Stimulated activated CD8-positive, alpha-beta memory T cell treated with anti-CD3 and anti-CD28 coated beads, Interleukin-2, amount 100 ng/mL, for 48 hours (primary cell): ENCODE measurements at places on chromosomes 5 and 9.

DNA sequence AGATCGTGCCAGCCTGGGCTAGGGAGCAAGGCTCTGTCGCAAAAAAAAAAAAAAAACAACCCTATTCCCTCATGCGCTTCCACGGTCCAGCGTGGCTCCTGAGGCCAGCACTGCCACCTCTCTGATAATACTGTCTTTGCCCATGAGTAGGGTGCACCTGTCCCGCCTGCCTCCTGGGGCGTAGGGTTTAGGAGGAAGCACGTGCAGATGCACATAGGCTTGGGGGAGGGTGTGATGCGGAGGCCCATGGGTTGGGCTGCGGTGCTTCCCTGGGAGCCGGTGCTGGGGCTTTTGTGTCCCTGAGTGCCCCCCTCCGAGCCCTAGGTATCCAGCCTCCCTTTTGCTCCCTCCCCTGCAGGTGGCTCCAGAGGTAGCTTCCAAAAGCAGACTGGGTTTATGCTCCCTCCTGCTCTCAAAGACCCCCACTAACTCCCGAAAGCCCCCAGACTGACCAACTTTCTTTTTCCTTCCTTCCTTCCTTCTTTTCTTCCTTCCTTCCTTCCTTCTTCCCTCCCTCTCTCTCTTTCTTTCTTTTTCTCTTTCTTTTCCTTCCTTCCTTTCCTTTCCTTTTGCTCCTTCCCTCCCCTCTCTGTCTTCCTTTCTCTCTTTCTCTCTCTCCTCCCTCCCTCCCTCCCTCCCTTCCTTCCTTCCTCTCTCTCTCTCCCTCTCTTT is 12.8 kb downstream of the FGFR4 start:
- no peak for DNase-seq

DNA sequence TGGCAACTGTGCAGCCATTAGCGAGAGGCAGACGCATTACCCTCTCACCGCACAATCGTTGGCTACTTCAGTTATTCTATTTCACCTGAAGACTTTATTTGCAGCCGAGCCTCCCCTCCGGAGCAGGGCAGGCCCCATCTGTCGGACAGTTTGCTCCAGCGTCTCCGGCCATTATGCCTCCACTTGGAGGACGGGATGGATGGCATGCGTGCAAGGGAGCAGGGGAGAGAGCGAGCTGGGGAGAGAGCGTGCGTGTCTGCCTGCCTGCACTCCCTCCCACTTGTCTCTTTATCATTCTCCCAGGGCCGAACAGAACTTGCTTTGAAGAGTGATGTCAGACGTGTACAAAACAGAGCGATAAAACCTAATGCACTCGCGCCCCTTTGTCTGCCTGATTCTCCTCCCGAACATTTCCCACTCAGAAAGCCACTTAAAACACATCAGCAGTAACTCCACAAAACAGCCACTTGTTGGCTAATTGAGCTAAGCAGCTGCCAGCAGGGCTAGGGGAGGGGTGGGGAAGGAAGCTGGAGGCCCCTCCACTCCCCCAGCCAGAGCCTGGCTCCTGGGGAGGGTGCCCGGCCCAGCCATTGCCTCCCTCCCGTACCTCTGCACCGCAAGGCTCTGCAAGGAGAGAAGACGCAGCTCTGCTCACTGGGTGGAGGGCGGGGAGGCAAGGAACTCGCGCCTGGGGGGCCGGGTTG is 43.4 kb upstream of the FUBP3 start:
- DNase-seq: no peak

DNA sequence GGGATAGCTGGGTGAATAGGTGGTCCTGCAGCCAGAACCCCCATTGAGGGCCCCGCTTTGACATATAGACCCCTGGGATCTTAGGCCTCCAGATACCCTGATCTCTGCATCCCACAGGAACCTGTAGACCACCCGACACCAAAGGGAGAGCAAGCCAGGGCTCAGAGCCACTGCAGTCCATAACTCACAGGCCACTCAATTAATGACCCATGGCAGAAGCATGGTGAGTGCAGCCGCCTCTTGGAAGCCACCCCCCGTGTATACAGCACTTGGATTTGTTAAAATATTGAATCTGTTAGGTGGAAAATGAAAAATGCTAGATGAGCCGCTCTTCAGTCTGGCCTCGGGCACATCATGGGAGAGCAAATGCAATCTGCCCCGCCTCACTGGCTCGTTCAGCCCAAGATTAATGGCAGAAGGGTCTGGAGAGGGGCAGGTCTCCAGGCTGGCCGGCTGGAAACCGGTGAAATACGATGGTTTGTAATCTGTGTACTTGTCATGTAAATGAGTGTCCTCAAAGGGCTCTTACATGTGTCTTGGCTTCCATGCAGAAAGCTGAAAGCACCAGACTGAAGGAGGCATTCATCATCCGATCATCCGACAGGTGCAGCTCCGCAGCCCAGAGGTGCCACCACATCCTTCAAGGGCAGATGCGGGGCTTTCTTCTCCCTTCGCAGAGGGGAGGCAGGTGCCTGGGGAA is 111.3 kb downstream of the OLFM1 start:
- DNase-seq: no peak

DNA sequence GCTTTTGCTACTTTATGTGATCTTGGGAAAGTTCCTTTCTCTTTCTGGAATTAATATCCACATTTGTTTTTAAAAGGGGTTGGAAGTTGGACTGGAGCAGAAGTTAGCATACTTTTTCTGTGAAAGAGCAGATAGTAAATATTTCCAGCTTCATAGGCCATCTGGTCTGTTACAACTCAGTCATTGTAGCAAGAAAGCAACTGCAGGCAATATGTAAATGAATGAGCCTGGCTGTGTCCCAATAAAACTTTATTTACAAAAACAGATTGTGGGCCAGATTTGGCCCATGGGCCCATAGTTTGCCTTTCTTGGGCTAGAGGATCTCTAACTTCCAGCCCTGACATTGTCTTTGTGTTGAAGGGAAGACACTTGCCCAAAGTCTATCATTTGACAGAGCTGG is 104.4 kb downstream of the ACTL7B start:
- no peak for DNase-seq

GRCh38 chr5:112106878-112107277 is 312.2 kb downstream of the EPB41L4A start:
- DNase-seq: no peak

DNA sequence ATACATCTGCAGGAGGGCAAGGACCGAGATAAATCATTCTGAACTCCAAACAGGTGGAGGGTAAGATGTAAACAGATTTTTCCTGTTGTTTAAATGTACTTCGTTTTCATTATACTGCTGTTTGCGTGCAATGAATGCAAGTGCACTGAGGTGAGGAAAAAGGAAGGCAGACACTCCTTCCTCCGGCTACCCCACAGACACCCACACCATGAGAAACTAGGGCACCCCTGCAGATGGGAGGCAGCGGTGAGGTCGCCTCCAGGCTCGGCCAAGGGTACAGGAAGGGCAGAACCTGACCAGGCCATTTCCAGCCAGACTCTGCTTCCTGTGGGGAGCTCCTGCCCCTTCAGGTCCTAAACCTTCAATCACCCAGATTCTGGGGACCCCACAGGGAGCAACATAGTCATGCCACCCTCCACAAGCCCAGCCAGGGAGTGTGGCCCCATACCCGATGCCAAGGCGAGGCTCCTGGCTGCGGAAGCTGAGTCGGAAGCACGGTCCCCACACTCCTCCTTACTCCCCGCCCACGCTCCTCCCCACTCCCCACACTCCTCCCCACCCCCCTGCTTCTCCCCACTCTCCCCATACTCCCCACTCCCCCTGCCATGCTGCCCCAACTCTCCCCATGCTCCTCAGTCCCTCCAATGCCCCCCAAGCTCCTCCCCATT is 37.1 kb downstream of the VAV2 start:
- no peak for DNase-seq
